ENCODE measurements at places on chromosomes 3 and 15. TPM values are rescaled to one million over a fixed set of nuclear protein-coding genes. Genes with fewer than 3 reads are reported as not detected.

ZBED2 gene
- total RNA-seq = 0.09 TPM

- DNase-seq = no peak
Measured at GRCh38 chr15:100201376-100202280, 140.1 kb downstream of the ADAMTS17 start.

DNA sequence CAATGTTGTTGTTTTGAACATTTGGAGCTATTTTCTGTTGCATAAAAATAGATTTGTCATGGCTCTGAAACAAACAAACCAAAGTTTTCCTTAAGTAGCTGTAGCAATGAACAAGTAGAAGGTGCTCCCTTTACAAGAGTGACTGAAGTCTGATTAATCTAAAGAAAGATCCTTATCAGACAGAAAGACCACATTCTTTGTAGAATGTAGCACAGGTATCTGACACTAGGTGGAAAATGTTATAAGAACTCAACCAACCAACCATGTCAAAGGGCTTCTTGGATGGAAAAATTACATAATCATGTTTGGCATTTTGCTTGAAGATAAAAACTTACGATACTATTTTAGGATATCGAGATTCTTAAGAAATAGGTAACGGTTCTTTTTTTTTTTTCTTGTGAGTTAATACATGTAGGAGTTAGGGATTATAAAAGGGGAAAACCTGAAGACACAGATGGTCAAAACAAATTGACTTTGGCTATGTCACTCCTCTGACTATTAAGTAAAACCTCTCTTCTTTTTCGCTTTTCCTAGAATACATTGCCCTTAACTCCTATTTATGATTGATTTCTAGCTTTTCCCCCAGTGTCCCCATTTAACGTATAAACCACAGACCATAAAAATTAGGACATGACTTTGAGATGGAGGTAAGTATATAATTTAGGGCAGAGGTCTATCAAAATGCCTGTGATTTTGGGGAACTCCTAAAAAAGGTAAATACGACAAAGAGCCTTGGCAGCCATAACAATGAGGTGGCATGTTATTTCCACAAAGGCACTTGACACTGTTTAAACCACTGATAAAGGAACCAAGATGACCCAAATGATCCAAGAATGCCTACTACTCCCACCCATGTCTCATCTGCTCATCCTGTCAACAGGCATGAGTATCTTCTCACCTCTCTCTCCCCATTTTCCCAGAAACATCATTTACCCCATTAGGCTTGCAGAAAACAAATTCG, 72.0 kb downstream of the CCR4 start:
- DNase-seq = no peak

SLC28A2 gene
- not detected for total RNA-seq

DNA sequence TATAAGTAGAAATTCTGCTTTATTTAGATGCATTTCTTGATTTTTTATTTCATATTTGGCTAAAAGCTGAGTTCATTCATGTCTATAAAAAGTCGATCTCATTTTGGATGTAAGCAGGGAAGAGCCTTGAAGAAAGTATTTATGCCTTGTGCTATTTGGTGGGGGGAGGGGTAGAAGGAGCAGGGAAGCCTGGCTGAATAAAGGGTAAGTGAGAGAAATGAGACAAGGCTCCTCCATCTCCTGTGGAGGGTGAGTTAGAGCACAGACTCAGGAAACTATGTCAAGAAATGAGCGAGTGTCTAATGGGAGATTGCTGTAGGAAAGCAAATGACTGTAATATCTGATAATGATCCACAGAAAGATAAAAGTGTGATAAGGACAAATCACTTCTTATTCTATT, 121.8 kb upstream of the ATP11B start:
- no peak for DNase-seq

GRCh38 chr15:43516801-43517353, 531 bp upstream of the MAP1A start:
- peak; percentile 63 for DNase-seq

DNA sequence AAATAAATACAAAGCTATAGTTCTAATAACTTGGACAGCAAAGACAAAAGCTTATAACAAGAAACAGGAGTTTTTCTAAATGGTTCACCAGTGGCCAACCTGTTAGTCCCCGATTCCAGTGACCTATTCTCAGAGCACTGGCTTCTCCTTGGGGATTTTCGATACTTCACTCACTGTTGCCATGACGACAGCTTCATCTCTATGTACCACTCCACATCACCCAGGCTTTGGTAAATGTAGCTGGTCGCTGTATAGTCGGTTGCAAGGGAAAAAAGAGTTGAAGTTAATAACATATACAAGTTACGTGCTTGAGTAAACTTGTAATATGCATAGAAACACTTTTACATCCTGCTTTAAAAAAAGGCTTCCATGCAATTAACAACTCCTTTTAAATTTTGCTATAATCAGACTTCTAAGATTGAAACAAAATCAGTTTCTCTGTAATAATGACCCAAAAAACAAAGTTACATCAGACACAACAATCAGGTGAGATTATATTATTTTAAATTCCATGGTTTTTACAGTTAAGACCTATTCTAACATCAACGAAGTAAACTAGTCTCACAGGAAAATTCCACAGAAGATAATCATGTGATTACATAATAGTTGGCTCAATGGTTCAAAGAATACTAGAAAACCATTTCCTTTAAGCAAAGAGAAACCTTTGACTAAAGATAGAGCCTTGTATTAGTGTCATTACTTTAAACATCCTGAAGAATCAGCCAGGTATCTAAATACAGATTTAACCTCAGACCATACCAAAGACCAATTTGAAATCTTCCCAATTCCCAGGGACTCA, 2.9 kb downstream of the CCNL1 start:
- DNase-seq = peak; percentile 51

GRCh38 chr3:124116906-124117305, 125.0 kb upstream of the ROPN1 start:
- no peak for DNase-seq
